ELF-1 (cell line): ENCODE measurements at places on chromosomes 13 and 19.
A peak's percentile ranks its signal among the peaks of the same experiment; 100 is the strongest.

GRCh38 chr13:43802511-43802910, 15.7 kb upstream of the ENOX1 start:
- no peak for DNase-seq

DNA sequence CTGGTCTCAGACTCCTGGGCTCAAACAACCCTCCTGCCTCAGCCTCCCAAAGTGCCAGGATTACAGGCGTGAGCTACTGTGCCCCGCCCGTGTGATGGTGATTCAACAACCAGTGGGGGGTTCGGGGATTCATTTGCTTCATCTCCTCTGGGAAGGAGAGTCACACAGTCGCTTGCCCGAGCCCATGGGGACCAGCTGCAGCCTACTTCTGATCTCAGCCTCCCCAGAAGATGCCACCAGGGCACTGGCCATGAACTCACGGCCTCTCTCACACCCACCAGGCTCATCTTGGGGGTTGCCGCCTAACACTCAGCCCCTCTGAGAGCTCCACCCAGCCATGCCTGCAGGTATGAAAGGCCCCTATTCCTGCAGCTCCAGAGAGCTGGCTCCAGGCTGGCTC, 6.8 kb downstream of the TOMM40 start:
- no peak for DNase-seq

DNA sequence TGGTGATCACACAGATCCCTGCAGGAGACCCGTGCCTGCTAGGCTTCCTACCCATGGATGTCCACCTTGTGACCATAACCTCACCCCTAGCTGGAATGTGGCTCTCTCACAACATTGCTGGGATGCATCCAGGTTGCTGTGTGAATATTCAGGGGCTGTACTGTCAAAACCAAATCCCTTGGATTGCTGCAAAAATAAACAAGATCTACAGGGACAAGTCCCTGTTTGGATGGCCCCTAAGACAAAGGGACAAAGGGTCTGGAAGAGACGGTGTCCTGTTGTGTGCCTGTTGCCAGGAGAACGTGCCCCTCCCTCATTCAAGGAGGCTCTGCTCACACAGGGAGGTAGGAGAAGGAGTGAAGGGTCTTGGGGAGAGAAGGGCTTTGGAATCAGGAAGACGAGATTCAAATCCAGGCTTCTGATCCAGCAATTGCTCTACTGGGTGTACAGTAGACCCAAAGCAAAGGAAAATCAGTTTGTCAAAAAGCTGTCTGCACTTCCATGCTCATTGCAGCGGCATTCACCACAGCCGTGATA, 89.2 kb upstream of the WASF3 start:
- no peak for DNase-seq

DNA sequence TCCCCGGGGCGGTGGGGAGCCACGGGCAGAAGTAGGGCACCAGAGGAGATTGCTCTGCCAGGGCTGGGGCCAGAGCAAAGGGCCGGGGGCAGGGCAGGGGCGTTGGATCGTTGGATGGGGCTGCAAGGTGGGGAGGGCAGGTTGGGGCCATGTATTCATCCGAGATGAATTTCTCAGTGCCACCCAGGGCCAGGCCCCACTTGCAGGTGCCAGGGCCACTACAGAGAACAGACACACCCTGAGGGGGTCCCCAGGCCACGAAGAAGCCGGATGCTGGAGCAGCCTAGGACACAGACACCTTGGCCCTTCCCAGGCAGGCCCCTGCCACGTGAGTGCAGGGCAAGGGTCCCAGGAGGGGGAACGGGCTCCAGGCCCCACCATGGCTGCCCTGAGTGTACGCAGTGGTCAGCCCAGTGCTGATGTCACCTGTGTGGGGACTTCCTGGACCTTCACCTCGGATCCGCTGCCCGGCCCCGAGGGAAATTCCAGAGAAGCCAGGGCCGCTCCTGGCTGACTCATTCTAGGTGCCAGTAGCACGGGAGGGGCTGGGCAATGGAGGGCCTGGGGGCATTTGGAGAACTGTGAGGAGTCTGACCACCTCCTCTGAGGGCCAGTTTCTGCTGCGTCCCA, 9.6 kb upstream of the SBNO2 start:
- DNase-seq, result peak; percentile 93

- peak; percentile 86 for DNase-seq
Measured at GRCh38 chr19:5340637-5341447, at the start of gene PTPRS. Gene PTPRS, minus strand, starts transcription at chr19:5340812. Its CDS starts 54,672 bp downstream, at chr19:5286140.

DNA sequence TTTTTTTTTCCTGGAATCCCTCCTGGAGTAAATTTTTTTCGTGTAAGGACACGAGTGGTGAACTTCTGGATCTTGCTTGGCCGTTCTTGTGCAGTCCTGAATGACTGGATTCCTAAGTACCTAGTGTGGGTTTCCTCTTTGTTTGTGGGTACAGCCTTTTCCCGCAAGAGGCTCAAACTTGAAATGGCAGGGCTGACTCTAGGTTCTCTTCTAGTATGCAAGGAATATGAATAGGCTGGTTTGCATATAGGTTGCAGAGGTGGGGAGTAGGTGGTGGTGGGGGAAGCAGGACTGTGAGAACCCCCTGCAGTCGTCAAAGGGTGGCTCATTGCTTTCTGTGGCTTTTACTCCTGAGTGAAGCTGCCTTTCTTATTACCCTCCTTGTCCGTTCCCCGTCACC, 13.6 kb downstream of the UBAC2 start:
- no peak for DNase-seq

- no peak for DNase-seq
Measured at GRCh38 chr13:40452741-40453334, 213.6 kb downstream of the FOXO1 start.

GRCh38 chr19:49058562-49058961, 1.0 kb upstream of the CGB7 start:
- DNase-seq, result peak; percentile 27

DNA sequence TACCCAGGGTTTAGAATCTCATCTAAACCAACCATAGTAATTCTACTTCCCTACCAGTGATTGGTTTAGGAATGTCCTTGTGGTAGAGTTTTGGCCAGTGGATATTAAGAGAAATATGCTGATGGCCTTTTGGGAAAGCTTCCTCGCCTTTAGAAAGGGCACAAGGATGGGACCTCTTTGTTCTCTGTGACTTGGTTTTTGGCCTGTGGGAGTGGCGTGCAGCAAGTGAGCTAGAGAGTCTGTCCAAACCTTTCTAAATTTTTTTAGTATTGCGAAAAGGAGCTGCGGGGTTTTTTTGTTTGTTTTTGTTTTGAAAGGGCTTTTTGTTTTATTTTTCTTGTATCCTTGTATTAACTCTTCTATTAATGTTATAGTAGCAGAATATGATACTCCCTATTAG, 20.6 kb downstream of the USPL1 start:
- DNase-seq, result no peak

DNA sequence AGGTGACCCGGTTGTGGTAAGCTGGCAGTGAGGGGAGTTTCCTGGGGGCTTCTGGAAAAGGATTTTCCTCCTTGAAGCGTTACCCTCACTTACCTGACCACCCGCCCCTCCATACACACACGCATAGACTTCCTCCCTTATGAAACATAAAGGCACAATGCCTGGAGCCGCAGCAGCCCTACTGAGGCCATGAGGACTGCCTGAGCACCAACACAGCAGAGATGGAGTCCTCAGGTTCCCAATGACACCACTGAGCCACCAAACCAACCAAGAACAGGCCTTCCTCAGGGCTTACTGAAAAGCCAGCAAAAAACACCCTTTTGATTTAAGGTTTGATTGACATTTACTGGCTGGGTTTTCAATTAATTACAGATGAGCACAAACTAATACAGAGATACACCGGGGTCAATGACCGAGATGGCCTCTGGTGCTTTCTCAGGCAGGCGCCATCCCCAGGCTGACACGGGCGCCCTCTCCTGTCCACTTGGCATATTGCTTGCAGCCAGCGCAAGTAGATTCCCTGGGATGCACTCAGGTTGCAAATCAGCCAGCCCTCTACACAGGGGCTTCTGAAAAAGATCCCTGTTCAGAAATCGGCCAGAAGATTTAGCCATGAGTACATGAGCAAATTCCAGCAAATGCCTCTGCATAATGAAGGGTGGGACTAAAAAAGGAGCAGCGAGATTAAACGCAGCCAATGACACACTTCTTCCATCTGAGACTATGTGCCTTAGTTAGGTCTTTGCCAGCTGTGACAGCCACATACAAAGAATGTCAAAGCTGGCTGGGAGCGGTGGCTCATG, 14.8 kb downstream of the OPA3 start:
- peak; percentile 86 for DNase-seq

GRCh38 chr13:38685974-38686576, 802 bp upstream of the FREM2 start:
- peak; percentile 91 for DNase-seq

DNA sequence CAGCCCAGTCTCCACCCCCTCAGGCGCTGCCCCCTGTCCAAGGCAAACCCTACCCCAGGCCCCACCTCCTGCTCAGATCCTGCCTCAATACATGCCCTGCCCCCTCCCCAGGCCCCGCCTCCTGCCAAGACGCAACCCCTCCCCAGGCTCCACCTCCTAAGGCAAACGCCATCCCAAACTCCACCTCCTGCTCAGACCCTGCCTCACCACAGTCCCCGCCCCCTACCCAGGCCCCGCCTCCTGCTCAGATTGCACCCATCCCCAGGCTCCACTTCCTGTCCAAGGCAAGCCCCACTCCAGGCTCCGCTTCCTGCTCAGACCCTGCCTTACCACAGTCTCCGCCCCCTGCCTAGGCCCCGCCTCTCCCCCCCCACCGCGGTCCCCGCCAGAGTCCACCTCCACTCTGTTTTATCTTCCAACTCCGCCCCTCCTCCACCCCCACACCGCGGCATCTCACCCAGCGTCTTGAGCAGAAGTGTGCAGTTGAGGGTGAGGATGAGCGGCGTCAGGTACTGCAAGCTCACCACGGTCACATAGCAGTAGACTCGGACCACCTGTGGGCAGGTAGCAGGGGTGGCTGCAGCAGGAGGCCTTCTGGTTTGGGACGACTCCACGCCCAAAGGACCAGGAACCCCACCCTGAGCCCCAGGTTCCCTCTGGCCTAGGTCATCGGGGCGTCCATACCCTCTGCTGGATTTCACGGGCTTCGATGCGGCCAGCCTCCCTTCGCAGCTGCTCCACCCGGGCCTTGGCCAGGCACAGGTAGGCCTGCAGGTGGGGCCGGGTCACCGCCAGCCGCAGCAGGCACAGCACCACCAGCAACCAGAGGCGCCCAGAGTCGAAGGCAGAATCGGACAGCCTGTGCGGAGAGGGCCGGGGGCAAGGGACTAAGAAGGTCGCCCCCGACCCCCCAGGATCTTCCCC, 17.7 kb downstream of the TMEM161A start:
- DNase-seq, result peak; percentile 98

DNA sequence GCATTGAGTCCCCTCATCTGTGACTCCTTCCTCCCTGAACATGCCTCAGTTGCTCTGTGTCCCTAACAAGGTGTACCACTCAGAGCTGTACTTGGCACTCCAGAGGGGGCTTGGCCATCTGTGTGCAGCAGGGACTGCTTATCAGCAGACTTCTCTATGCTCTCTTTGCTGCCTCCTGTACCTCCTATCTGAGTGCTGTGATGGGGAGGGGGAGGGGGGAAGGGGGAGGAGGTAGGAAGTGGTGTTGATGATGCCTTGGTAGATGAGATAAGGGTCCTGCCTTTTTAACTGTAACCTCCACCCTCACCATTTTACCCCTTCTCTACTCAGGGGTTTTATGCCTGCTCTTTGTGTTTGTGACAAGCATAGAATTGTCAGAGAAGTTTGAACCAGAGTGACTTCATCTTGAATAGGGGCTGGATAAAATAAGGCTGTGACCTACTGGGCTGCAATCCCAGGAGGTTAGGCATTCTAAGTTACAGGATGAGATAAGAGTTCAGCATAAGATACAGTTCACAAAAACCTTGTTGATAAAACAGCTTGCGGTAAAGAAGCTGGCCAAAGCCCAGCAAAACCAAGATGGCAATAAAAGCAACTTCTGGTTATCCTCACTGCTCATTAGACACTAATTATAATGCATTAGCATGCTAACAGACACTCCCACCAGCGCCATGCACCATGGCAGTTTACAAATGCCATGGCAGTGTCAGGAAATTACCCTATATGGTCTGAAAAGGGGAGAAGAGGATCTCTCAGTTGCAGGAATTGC, 13.2 kb downstream of the PCDH8 start:
- DNase-seq, result no peak
